Activated naive CD4-positive, alpha-beta T cell treated with anti-CD3 and anti-CD28 coated beads, Interleukin-2, amount 10 ng/mL, durations not matched to agents 7 days and 5 days (primary cell): ENCODE measurements at places on chromosomes 16 and 17.

- no peak overlapping the region for H3K4me3 ChIP-seq
- H3K4me1 ChIP-seq: no peaks in the 10 kb centered on the region
- H3K36me3 ChIP-seq: no peaks in the 10 kb centered on the region
- H3K27ac ChIP-seq: no peak overlapping the region
- H3K27me3 ChIP-seq: no peaks in the 10 kb centered on the region
These were observed 166.2 kb upstream of the KCNJ16 start for GRCh38 chr17:69908626-69909368.

GRCh38 chr16:57258226-57258909 is 13.3 kb downstream of the ARL2BP start:
- no peaks in the 10 kb centered on the region for H3K36me3 ChIP-seq
- no peak for DNase-seq
- H3K27ac ChIP-seq: no peak overlapping the region
- H3K4me3 ChIP-seq: no peak overlapping the region

- H3K4me3 ChIP-seq: no peak overlapping the region
- peaks cover 31% of the 10 kb centered on the region for H3K27me3 ChIP-seq
- peaks cover 15% of the 10 kb centered on the region for H3K4me1 ChIP-seq
These were observed 219.2 kb downstream of the C16orf78 start for GRCh38 chr16:49592546-49593423.

- H3K4me3 ChIP-seq: no peak overlapping the region
- H3K36me3 ChIP-seq: no peaks in the 10 kb centered on the region
- H3K27me3 ChIP-seq: no peaks in the 10 kb centered on the region
- H3K4me1 ChIP-seq: no peaks in the 10 kb centered on the region
These were observed 297.9 kb upstream of the PSMD7 start for GRCh38 chr16:73998707-73999106.
